Stimulated activated CD8-positive, alpha-beta memory T cell treated with anti-CD3 and anti-CD28 coated beads, Interleukin-15, amount 100 ng/mL, for 1 hour (primary cell): ENCODE measurements at places on chromosomes 2 and 18.

GRCh38 chr2:107338571-107338970 lies 452.6 kb upstream of the ST6GAL2 start:
- DNase-seq: no peak

- no peak for DNase-seq
These were observed 38.4 kb downstream of the PKP4 start for GRCh38 chr2:158495175-158495574.

DNA sequence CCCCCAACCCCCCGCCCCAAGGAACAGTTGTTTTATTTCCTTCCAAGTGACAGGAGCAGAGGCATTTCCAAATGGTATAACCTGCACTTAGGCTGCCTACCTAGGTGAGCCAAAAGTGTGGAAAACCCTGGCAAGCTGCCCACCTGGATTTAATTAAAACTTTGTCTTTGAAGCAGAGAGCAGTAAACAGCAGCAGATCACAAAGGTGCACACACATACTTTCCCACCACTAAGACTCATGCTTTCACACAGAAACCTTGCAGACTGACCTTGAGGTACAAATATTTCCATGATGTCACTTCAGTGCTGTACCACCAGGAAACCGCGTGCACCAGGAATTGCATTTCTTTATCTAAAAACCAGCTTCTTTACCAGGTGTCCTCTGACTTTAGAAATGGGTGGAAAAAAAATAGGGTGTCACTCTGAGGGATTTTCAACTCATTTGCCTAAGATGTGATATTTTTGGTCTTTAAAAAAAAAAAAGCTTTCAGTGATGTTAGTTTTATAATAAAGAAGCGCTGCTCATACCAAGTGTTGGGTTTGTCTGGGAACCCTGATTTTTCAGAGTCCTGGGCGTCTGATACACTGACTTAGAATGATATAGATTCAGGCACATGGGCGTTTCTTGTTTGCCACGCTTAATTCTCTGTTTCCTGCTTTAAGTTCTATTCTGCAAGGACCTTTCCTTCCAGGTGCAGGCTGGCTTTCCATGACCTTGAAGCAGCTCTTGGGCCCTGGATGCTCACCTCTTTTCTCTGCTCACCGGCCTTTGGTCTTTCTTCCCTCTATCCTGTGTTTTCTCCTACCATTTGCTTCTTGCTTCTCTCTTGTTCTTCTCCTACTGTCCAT lies 70.7 kb upstream of the BCL2L11 start:
- DNase-seq: no peak

GRCh38 chr2:180959787-180960186 lies 20.6 kb upstream of the UBE2E3 start:
- no peak for DNase-seq

- no peak for DNase-seq
These were observed 73.9 kb upstream of the LPIN2 start for GRCh38 chr18:3086871-3087270.

DNA sequence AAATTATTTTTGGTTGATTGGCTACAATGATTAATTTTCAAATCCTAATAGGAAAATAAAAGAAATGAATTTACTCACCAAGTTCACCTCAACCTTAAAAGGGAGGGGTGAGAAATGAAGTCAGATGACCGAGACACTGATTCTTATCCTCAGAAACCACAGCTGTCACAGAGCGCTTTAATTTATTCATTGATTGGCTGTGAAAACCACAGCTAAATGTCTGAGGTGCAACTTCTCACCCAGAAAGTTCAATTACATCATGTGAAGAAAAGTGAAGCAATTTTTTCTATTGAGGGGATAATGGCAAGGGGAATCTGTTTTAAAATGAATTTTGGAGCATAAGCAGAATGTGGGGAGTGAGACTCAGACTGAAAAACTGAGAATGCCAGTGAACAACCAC lies 128.4 kb downstream of the RNF152 start:
- DNase-seq: no peak

DNA sequence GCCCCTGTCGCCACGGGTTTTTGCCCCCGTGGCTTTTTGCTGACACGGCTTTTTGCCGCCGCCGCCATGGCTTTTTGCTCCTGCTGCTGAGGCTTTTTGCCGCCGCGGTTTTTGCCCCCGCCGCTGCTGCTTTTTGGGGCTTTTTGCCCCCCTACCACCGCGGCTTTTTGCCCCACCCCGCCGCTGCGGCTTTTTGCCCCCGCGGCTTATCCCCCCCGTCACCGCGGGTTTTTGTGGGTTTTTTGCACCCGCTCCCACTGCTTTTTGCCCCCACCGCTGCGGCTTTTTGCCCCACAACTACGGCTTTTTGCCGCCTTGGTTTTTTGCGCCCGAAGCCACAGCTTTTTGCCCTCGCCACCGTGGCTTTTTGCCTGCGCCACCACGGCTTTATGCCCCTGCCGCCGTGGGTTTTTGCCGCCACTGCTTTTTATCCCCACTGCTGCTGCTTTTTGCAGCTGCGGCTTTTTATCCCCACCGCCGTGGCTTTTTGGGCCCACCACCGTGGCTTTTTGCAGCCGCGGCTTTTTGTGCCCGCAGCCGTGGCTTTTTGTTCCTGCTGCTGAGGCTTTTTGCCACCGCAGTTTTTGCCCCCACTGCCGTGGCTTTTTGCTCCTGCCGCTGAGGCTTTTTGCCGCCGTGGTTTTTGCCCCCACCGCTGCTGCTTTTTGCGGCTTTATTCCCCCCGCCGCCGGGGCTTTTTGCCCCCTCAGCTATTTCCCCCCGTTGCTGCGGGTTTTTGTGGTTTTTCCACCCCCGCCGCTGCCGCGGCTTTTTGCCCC lies 2798.0 kb upstream of the TEKT4 start:
- DNase-seq: no peak

GRCh38 chr2:29011418-29012060 lies 30.4 kb downstream of the TOGARAM2 start:
- DNase-seq: peak; percentile 38

- DNase-seq: no peak
These were observed 42.1 kb downstream of the SAP130 start for GRCh38 chr2:127985735-127986134.

GRCh38 chr2:98568161-98568956 lies 40.0 kb downstream of the COA5 start:
- DNase-seq: no peak

GRCh38 chr2:56102098-56102497 lies 81.7 kb upstream of the CCDC85A start:
- no peak for DNase-seq

- no peak for DNase-seq
These were observed 5.6 kb downstream of the TMEM163 start for GRCh38 chr2:134713176-134713575.

- no peak for DNase-seq
These were observed 126.3 kb downstream of the SCG2 start for GRCh38 chr2:223475901-223476300.

DNA sequence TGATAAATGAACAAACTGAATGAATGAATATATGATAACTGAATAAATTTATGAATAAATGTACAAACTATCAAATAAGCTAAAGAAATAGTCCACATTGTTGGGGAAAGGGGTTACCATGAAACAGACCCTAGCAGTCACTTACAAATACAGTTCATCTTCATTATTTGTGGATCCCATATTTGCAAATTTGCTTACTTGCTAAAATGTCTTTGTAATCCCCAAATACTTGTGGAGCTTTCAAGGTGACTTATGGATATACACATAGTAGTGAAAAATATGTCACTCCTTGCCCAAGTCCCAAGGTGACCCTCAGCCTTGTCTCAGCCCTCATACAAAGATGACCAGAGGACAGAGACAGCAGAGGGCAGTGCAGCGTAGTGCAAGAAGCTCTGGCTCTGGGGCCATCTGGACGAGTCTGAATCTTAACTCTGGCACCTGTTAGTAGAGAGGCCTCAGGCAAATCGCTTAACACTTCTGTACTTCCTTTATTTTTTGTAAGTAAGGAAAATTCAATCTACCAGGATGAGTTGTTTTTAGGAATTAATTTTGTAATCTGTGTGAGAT lies 3.1 kb downstream of the PAIP2B start:
- DNase-seq: no peak

GRCh38 chr2:205337274-205337673 lies 345.0 kb upstream of the NRP2 start:
- no peak for DNase-seq
